ENCODE measurements at places on chromosomes 16 and 17.

- DNase-seq = no peak
These were observed 19.1 kb upstream of the PHKG2 start for GRCh38 chr16:30728899-30729672.

- DNase-seq = no peak
These were observed 3.0 kb downstream of the ST6GALNAC2 start for GRCh38 chr17:76582660-76583059.

GRCh38 chr17:17680477-17681186 is 626 bp upstream of the RAI1 start:
- DNase-seq = no peak

GRCh38 chr17:68460715-68461114 is 3.4 kb upstream of the WIPI1 start:
- no peak for DNase-seq

- DNase-seq = no peak
These were observed 16.0 kb downstream of the ZNF821 start for GRCh38 chr16:71867939-71868338.

DNA sequence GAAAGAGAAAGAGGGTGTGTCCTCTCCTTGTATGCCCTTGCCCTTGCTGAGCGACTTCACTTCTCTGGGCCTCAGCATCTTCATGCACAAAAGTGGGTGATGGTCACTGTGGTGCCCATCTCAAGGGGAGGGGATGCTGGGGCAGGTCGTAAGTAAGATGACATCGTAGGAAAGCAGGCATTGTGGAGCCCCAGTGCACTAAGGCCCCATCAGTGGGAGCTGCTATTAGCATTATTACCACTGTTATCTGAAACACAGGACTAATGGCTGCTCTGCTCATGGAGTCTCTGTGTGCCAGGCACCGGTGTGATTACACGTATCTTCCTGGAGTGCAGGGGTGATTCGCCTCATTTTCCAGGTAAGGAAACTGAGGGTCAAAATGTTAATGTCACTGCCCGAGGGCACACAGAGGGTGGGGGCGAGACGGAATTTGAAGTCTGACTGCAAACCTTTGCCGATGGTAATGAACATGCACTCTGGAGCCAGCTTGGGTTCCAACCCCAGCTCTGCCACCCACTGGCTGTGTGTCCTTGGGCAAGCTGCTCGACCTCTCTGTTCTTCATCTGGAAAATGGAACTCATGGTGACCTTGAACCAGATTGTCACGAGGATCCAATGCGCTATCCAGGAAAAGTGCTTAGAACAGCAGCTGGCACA is 63.2 kb upstream of the GSE1 start:
- no peak for DNase-seq

GRCh38 chr17:43482103-43483012 is 1.4 kb upstream of the DHX8 start:
- no peak for DNase-seq

GRCh38 chr17:81676906-81677305 is 6.7 kb downstream of the ARL16 start:
- DNase-seq = no peak

GRCh38 chr17:753418-753817 is 1.4 kb upstream of the GEMIN4 start:
- no peak for DNase-seq

DNA sequence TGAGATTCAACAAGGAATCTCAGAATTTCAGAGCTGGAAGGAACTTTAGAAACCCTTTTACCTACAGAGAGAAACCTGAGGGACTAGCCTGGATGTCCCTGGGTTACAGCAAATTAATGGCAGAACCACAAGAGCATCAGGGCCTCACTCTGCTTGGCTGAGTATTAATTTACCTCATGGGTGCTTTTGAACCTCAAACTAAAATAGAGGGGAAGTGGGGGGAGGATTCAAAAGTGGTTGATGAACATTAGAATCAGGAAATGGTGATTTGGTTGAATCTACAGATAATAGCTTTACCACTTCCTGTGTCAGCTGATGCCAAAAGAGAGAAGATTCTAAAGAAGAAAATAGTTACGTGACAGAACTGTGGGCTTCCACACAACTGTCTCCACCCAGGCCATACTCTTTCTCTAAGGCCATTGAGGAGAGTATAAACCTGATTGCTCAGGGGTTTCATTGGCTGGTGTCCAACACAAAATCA is 11.3 kb upstream of the SKAP1 start:
- DNase-seq = peak; percentile 44

DNA sequence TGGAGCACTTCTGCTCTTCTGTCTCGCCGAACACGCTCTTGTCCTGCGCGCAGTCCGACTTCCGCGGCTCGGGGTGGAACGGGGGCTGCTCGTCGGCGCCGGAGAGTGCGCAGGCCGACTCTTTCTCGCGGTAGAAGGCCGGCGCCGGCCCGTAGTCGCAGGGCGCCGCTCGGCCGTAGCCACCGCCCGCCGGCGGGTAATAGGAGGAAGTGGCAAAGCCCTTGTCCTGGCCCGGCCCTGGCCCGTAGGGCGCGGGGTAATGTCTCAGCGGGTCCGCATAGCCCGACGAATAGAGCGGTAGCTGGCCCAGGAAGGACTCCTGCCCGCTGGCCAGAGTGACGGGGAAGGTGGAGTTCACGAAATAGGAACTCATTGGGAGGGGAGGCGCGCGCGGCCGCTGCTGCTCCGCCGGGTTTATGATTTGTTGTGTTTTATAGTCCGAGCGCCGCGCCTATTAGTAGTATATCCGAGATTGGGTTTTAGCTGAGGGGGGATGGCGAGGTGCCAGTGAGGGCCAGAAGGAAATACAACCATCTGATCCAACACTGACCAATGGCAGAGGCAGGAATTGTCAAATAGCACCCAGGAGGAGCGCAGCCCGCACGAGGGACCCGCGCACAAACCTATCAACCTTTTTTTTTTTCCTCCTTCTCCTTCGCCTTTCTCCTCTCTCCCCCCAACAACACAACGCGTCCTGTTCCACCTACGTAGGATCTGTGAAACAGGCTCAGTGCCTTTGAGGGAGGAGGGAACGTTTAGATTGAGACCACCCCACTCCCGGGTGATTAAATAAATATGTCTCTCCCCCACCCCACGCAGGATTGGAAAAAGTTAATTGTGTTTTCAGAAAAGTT is 4.4 kb upstream of the HOXB5 start:
- DNase-seq = no peak

- no peak for DNase-seq
These were observed 17.9 kb downstream of the SLC39A11 start for GRCh38 chr17:73074566-73074965.

- no peak for DNase-seq
These were observed 436.0 kb downstream of the MAF start for GRCh38 chr16:79164388-79164995.

DNA sequence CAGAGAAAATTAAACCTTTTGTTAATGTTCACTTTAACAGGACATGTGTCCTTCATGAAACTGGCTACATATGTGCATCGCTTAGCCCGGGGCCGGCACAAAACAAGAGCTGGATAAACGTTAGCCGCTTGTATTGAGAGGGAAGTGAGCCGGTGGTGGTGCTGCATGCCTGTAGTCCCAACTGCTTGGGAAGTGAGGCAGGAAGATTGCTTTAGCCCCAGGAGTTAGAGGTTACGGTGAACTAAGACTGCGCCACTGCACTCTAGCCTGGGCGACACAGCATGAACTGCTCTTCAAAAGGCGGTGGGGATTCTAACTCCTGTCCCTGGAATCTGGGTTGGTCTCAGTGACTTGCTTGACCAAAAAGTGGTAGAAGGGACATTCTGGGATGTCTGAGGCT is 15.0 kb upstream of the SPHK1 start:
- no peak for DNase-seq

DNA sequence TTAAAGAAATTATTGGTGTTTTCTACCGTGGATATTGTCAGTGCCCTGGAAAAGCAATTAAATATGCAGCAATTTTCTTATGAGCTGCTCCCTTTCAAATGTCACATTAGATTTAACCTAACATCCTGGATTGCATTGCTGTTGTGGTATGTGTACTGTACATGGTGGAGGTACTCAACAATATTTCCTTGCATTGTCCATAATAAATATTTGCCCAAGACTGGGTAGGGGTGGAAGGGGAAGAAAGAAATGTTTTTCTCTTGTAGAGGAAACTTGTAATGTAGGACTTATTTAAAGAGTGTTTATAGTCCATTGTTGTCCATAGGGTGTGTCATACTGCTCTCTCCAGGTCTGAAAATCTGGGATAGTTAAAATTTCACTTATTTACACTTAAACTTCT is 346.2 kb upstream of the TBX2 start:
- DNase-seq = no peak

DNA sequence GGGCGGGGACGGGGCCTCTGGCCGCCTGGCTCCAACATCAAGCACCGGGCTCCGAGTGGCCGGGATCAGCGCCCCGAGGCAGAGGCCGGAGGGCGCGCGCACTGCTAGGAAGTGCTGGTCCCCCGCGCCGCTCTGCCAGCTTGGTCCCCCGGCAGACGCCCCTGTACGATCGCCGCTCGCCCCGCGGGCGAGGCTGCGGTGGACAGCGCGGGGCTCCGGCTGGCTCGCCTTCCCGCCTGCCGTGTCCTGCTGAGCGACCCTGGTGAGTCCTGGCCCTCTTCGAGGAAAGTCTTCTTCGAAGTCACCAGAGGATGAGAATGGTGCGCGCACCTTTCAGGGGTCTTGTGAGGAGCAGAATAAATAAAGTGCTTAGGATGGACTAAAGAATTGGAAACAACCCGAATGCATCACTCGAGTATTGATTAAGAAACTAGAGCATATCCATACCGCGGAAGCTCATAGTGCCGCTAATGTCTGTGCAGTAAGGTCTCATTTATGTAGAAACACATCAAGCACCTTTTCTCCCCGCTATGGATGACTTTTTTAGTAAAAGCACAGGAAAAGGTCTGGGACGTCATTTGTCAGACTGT is 392 bp downstream of the ZNF213 start:
- no peak for DNase-seq

GRCh38 chr16:4404247-4404966 is 12.0 kb downstream of the CORO7 start:
- no peak for DNase-seq

- no peak for DNase-seq
These were observed 13.7 kb upstream of the LGALS3BP start for GRCh38 chr17:78993241-78993956.

DNA sequence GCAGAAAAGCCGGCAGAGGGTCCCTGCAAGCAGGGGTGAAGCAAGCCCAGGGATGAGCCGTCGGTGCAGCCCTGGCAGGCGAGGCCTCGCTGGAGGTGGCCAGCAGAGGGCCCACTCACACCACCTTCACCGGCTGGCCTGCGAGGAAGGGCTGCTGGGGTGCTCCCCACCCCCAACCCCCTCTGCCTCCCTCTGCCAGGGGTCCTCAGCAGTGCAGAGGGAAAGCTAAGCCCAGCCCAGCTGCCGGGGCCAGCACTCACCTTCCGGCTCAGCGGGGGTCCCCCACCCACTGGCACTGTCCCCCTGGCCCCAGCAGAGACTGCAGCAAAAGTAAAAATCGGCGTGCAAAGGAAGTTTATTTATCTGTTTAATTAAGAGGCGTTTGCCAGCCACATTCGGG is 113.4 kb downstream of the ENGASE start:
- no peak for DNase-seq

GRCh38 chr16:26645614-26646013 is 421.1 kb upstream of the C16orf82 start:
- DNase-seq = no peak

DNA sequence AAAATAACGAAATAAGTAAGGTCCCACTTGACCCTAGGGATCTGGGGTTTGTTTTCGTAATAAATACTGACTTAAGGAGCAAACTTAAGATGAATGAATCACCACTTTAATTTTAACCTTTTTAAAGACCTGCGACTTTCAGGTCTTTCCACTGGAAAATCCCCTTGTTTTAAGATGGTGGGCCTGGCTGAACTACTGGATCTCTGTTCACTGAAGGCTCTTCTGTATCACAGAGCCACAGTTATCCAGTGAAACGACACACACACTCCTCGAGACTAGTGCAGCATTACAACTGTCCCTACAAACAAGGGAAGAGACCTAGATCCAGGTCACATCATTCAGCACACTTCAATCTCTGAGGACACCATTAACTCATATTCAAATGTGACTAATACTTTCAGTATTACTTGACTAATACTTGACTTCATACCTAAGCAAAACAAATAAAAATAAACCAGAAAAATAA is 299.0 kb downstream of the CEP112 start:
- no peak for DNase-seq

- DNase-seq = no peak
These were observed 53.6 kb downstream of the CYTH1 start for GRCh38 chr17:78728495-78728894.

DNA sequence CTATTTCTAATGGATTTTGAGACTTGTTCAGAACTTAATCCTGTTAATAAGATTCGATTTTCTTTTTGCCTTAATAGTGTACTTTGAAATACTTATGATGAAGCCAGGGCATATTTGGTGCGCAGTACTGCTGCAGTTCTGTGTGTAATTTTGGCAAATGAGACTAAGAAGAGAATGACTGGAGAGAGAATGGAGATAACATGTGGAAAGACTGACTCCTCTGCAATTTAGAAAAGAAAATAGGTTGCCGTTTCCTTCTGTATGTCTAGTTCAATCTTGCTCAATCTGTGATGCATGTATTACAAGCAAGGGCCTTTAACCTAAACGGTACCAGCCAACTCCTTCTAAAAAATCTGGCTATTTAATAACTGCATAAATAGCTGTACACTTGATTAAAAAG is 285.1 kb upstream of the CDH11 start:
- DNase-seq = no peak

- peak; percentile 62 for DNase-seq
These were observed 59.8 kb downstream of the BAIAP2 start for GRCh38 chr17:81094509-81095382.

GRCh38 chr17:11852912-11853311 is 144.4 kb downstream of the ZNF18 start:
- DNase-seq = no peak

GRCh38 chr17:82449131-82449882 is 1.2 kb downstream of the CYBC1 start:
- peak; percentile 92 for DNase-seq

DNA sequence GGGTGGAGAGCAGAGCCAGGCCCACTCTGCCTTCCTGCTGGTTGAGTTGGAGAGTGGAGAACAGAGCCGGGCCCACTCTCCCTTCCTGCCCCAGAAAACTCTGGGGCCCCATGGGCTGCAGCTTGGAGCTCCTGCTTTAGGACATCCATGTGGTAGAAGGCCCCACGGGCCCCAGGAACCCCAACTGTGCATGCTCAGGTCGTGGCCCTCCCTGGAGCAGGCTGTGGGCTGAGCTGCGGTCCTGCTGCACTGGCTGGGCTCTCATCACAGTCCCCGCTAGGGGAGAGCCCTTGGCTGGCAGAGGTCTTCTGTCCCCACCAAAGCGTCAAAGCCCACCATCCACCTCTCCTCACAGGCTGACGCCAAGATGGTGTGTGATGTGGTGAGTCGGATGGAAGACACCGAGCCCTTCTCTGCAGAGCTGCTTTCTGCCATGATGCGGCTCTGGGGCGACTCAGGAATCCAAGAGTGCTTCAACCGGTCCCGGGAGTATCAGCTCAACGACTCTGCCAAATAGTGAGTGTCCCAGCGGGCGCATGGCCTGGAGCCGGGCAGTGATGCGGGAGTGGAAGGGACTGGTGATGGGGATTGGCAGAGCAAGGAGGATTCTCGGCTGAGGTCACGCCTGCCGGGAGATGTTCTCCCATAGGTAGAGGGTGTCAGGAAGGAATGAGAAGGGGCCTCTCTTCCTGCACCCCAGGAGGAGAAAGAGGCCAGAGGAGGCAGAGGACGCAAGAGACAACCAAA is 96.9 kb downstream of the AMFR start:
- no peak for DNase-seq

- DNase-seq = no peak
These were observed at the start of gene SGCA for GRCh38 chr17:50165867-50166517. Gene SGCA, plus strand, starts transcription at chr17:50166005. Its CDS starts 36 bp downstream, at chr17:50166041.
